ENCODE measurements at places on chromosomes 11 and 22.

DNA sequence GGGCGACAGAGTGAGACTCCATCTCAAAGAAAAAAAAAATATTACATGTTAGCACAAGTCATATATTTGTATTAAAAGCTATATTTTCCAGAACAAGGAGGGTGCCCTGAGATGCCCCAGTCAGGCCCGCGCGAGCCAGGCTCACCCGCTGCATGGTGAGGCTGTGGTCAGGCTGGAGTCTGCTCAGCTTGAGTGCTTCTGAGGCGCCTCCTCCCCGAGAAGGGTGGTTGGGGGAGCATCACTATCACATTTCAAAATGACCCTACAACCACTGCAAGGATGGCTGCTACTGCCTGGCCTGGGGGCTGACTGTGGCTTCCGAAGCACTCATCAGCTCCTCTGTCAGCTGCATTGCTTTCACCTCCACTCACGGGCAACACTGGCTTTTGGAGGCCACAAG lies 77.1 kb downstream of the SCUBE1 start:
- DNase-seq = no peak

DNA sequence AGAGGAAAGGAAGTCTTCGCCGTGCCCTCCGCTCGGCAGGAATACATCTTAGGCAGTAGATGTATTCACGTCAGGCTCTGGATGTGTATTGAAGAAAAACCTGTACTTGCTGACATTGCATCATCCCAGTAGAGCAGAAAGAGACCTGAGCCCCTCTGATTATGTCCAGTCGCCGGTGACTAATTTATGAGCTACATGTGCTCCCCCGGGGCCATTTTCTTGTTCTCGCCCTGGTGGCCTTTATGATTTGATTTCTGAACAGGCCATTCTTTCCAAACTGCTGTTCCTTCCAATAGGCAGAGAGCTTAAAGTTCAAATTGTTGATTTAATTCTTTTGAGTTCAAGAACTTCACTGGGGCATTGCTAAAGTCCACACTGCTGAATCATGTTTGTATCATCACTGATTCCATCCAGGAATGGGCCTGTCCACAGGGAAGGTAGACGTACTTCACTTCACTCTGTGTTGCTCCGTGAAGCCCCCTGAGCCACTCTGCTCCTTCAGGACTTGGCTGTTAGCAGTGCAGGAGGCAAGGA lies 137.3 kb upstream of the RASSF10 start:
- DNase-seq = no peak

GRCh38 chr22:36311386-36312085 lies 58.6 kb downstream of the APOL1 start:
- no peak for DNase-seq

GRCh38 chr11:94315664-94316063 lies 11.3 kb downstream of the IZUMO1R start:
- no peak for DNase-seq

DNA sequence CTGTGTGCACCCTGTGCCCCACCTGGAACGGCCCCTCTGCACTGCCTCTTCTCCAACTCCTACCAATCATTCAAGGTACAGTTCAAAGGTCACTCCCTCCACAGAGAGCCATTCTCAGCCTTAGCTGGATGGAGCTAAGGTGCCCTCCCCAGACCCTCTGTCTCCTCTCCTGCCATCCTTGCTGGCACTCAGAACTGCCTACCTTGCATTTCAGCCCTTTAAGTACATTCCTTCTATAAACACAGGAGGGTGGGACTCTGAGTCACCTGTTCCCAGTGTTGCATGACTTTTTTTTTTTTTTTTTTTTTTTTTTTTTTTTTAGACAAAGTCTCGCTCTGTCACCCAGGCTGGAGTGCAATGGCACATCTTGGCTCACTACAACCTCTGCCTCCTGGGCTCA lies 8.6 kb downstream of the TTLL1 start:
- DNase-seq = no peak

DNA sequence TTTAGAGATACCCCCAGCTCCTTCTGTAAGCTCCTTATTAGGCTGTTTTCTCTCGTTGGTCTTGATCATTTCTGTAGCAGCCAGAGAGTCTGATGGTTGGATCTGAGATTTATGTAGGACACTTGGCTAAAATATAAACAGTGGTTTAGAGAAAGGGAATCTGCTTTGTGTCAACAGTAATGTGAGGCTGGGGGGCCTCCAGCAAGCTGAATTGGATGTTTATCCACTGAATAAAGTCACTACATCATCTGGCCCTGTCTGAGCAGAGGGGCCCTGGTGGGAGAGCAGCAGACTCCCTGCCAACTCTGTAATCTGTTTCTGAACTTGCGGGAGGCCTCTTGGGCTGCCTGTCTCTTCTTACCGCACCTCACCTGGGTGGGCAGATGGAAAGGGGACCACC lies 328.5 kb upstream of the PLET1 start:
- DNase-seq = no peak

GRCh38 chr11:65915101-65915820 lies 3.6 kb downstream of the C11orf68 start:
- DNase-seq = no peak
